ENCODE measurements at places on chromosomes 7 and 10.

- DNase-seq = no peak
These were observed 142.3 kb downstream of the VPS50 start for GRCh38 chr7:93374345-93374940.

DNA sequence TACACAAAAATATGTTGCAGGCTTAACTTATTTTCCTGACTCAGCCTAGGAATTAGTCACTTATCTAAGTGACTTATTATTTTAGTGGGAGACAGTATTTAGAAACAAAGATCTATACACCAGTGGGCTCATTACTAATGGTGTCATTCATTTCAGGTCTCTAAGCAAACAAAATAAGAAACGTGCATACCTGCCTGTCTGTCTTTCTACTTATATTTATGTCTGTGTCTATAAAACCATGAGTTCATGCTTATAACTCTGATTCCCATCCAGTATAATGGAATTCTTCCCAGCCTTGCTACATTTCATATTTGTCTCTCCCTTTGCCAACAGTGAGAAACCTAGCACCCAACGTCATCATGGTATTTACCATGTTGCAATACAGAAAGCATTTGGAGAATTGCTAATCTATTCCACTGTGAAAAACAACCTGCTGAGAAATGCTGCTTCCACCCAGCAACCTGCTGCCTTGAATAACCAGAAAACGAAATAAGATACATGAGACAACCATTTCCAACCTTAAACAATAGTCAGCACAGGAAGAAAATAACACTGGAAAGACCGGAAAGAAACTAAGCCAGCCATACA, 501.0 kb downstream of the GLRX3 start:
- DNase-seq = no peak

DNA sequence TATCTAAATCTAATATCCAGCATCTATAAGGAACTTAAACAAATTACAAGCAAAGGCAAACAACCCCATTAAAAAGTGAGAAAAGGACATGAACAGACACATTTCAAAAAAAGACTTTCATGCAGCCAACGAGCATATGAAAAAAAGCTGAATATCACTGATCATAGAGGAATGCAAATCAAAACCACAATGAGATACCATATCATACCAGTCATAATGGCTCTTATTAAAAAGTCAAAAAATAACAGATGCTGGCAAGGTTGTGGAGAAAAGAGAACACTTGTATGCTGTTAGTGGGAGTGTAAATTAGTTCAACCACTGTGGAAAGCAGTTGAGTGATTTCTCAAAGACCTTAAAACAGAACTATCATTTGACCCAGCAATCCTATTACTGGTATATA, 334.4 kb upstream of the CACNA2D1 start:
- DNase-seq = no peak

DNA sequence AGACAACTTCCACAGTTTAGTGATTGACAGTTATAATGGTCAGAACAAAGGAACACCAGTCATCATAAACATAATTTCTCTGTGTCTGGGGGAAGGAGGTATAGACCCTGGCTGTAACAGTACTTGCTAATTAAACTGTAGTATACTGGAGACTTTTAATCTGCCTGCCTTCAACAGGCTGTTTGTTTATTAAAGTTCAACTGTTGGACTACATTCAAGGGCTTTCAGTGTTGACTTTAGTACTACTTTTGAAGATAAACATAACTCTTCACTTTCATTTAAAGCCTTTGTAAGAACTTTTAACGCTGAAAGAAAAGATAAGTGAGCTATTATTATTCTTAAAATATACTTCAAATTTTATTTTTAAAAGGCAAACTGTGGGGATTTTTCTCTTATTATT, 15.5 kb upstream of the PTTG1IP2 start:
- DNase-seq = no peak

GRCh38 chr10:102230264-102230860, 4.3 kb downstream of the ELOVL3 start:
- DNase-seq = no peak

DNA sequence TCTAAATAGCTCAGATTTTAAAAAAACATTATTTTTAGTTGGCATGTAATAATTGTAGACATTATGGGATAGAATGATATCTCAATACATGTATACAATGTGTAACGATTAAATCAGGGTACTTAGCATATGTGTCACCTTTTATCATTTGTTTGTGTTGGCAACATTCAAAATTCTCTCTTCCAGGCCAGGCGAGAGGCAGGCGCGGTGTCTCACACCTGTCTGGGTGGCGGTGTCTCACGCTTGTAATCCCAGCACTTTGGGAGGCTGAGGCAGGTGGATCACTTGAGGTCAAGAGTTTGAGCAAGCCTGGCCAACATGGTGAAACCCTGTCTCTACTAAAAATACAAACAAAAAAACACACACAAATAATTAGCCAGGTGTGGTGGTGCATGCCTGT, 151.7 kb downstream of the RTKN2 start:
- DNase-seq = no peak

All from CMK (cell line).